Activated CD4-positive, CD25-positive, alpha-beta regulatory T cell treated with anti-CD3 and anti-CD28 coated beads, Interleukin-2, amount 50 U/mL, for 24 hours (primary cell): ENCODE measurements at places on chromosomes 13 and 19.
A peak's percentile ranks its signal among the peaks of the same experiment; 100 is the strongest.

- ATAC-seq, result no peak
These were observed 6.4 kb upstream of the ZNF333 start for GRCh38 chr19:14683439-14683838.

DNA sequence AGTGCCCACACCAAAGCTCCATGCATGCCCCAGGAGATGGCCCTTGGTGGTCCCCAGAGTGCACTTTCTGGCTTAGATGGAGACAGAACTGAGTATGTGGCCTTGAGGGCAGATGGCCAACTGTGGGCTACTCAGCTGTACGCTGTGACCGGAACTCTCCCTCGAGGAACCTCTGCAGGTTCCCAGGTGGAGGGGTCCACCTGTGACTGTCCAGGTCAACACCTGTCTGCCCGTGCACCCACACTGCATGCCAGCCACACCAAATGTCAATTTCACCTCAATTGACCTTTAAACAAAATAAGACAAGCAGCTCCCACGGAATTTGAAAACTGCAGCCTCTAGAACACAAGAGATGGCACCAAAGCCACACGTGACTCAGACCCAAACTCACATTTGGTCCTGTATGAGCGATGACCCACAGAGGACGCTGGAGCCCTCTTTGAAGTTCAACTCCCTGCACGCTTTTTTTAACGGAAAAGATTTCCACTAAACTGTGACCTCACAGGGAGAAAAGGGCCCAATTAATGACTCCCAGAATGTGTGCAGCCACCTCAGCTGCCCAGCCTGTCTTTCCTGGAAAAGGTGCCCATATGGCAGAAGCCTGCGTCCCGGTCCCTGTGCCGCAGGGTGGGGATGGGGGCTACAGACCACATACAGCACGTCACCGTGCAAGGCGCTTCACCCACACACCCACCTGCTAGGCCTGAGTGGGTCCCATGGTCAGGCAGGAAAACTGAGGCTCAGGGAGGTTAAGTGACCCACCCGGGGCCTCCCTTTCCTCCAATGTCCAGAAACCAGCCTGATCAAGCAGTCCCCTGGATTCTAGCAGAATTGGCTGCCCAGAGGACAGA, 47.7 kb downstream of the KLF2 start:
- no peak for ATAC-seq

DNA sequence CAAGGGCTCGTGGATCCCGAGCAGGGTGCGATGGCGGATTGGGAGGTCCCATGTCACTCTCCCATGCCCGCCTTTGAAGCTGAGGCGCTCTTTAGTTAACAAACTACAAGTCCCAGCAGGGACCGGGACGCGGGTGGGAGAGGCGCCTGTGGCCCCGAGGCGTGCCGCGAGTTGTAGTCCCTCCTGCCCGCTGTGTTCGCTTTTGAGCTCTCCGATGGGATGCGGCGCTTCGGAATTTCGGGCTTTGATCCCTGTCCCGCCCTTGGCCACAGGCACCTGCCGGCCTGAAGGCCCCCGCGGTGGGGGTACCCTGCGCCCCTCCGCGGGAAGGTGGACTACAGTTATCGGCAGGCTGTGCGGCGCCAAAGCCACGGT, 11.0 kb downstream of the CYTH2 start:
- ATAC-seq, result peak; percentile 31

DNA sequence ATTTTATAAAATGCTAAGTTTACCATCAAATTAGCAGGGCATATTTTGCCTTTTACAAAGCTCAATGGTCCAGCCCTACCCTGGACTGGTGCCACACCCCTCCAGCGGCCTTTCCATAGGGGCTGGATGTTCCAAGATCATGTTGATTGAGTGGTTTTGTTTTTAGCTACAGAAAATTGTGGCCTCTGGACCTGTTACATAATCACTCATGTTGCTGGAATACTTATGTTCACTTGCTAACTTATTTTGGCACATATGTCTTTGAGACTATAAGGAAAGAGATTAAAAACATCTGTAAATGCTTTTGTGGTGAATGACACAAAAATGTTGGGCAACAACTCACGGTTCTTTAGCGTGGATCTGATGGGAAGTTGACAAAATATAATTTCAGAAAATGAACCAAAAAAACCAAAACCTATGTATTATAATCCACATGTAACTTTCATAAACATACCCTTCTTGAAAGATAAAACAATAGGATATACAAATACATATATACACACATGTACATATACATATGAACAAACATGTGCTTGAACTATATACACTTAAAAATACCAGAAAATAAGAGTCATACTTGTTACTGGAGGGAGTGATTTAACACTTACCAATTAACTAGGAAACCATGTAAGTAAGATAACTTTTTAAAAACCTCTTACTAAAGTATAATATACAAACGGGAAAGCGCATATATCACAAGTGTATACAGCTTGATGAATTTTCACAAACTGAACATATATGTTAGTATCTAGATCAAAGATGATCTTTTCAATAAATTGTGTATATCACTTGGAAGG, 46.6 kb upstream of the SLC15A1 start:
- ATAC-seq, result no peak

DNA sequence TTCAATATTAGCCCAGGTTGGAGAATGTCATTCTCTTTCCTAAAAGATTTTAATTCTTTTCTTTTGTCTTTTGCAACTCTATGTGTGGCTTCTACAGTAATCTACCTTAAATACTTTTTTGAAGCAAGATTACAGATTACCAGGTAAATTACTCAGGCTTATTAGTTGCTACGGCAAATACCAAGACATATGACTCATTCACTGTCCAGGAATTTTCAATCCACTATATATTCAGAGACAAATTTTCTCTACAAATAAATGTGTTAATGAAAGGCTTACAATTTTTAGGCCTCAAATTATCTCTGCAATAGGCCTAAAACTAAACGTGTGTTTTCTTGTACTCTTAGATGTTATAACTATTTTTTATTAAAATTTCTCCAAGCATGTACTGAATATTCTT, 631.3 kb downstream of the DIAPH3 start:
- ATAC-seq, result no peak

GRCh38 chr13:29561918-29562317, 33.6 kb downstream of the SLC7A1 start:
- ATAC-seq, result no peak

DNA sequence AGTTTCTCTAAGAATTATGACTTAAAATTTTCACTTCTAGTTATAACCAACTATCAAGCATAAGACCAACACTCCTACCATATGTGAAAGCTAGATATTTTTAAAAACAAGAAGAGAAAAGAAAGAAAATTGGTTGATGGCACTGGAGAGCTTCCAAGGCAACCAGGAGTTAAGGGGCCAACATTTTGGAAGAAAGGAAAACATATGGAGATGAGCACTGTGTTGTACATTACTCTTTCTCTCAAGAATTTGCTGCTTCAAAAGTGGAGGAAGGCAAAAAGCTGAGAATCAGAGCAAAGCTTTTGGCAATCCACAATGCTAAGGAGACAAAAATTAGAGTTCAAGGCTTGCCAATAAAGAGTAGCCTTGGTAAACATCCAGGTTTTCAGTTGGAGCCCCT, 446.2 kb downstream of the ITGBL1 start:
- ATAC-seq, result no peak

- ATAC-seq, result no peak
These were observed 1.1 kb upstream of the FAM124A start for GRCh38 chr13:51221108-51221507.

- peak; percentile 79 for ATAC-seq
These were observed 4.3 kb downstream of the HPN start for GRCh38 chr19:35045667-35046300.

DNA sequence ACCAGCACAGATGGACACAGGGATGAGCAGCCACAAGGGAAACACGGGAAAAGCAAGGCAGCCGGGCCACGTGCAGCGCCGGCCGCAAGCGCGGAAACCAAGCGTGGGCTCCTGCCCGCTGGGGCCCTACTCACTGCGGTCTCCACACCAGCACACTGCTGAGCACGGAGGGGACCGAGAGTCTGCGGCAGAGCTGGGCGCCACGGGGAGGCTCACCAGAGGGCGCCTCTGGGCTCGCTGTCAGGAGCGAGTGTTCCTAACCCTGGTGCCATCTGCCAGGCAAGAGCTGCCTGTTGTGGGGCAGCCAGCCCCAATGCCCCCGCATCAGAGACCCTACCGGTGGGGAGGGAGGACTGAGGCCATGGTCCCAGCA, 26.5 kb downstream of the MPND start:
- ATAC-seq, result peak; percentile 88

DNA sequence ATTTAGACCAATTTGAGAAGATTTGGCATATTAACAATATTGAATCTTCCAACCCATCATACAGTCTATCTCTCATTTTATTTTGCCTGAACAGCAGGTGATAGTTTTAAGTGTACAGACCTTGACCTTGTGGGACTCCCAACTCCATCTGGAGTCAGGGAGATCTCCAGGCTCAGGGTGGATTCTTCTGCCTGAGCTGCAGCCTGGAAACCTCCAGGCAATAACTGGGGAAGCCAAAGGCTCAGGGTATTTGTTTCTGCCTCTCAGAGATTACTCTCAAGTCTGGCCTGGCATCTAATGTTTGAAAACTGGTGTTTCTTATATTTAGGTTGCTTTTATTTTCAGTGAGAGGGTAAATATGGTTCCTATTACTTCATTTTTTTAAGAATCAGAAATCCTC, 102.1 kb upstream of the C1QTNF9B start:
- ATAC-seq, result no peak

GRCh38 chr13:93535251-93535650, 308.6 kb downstream of the GPC6 start:
- no peak for ATAC-seq

GRCh38 chr19:50327013-50327412, 2.2 kb downstream of the KCNC3 start:
- ATAC-seq, result no peak

DNA sequence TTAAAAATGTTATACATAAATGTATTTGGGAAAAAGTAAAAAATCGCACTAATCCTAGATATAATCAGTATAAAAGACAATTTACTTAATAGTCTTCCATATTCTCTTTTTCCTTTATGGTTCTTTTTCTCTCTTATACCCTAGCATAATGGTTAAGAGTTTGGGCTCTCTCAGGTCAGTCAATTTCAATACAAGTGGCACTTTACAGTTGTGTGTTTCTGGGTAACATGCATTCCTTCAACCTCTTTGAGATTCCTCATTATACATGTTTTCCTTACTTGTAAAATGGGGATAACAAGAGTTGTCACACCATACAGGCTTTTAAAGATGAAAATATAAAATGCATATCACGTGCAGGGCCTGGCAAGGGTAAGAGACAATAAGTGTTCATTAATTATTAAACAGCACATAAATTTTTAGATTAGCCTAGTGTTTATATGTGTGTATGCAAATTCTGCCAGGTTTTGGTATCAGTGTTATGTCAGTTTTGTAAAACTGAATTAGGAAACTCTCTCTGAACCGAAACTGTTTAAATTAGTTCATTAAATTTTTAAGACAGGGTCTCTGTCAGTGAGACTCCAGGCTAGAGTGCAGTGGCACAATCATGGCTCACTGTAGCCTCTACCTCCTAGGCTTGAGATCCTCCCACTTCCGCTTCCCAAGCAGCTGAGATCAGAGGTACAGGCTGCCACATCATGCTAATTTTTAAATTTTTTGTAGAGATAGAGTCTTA, 49.8 kb downstream of the ELF1 start:
- peak; percentile 70 for ATAC-seq

DNA sequence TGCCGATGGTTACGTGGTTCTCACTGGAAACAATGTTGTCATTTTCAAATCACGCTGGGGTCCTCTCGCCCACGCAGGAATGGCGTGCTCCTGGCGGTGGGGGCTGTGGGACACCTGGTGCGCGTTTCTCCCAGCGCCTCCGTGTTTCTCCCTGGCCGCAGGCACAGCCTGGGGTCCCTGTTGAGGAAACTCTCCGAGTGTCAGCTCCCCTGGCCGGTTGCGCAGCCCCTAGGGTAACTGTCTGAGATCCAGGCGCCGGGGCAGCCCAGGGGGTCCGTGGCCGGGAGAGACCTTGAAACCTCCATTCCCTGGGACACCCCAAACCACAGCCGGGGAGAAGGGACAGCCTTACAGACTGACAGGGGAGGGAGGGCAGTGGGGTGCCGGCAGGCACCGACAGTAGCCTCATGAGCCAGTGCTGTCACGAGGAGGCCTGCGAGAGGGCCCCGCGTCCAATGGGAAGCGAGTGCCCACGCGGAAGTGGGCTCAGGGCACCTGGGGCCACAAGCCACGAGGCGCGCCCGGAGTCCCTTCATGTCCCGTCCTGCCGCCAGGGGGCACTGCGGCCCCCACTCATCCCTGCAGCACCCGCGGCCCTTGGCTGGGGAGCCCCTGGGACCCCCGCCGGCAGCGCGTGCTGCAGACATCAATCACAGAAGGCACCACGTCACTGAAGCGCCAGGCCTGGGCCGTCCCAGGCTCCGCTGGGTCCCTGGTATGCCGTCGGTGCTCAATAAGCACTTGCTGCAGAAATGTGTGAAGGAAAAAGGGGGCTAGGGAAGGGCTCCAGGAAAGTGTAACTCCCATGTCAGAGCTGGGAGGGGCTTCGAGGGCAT, 9.5 kb downstream of the ADAMTSL5 start:
- ATAC-seq, result peak; percentile 32

DNA sequence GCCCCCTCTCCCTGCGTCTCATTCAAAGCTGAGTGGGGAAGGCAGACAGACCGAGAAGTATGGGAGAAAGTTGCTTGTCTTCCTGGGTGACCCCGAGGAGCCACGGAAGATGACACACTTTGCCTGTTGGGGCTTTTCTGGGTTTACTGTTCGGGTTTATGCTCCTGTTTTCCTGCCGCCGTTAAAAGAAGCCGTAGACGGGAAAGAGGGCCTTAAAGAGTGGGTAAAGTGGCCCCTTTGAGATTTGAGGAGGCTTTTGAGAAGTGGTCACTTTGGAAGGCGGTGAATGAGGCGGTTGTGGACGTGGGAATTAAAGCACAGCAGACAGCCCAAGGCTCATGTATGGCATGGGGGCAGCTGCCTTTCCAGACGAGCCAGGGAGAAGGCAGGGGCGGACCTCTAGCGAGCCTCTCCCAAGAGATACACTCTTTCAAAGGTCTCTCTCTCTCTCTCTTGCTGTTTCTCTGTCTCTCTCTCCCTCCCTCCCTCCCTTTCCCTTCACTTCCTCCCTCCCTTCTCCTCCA, 493 bp upstream of the LHFPL6 start:
- no peak for ATAC-seq

DNA sequence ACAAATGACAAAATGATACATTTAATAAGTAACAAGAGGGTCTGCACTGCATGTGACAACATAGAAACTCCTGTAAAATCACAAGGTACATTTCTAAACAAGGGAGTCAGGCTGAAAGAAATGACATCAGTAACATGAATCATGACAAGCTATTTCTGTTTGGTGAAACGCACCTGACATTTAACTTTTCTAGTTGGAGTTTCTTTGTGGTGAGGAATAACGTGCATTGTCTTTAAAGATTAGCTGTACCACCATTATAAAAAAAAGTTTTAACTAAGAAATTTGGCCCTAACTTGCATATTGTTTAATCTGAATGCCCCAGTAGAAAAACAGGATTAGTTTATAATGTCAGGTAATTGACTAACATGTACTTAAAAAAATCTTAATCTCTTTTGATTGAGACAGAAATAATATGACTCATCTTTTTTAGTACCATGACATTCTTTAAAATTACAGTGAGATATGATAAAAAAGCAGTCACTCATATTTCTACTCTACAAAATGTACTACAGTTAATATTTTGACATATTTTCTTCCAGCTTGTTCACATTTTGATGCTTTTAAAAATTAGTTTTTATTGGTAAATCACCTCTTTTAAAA, 418.2 kb downstream of the KLF12 start:
- peak; percentile 62 for ATAC-seq

- no peak for ATAC-seq
These were observed 26.2 kb downstream of the CSNK1G2 start for GRCh38 chr19:1967087-1967608.

- ATAC-seq, result no peak
These were observed 428.5 kb downstream of the GPC6 start for GRCh38 chr13:93655154-93655553.
